AG08395 (cell line): ENCODE measurements at places on chromosomes 5 and 9.

GRCh38 chr9:107218829-107219485 is 64.1 kb upstream of the RAD23B start:
- no peak for DNase-seq

DNA sequence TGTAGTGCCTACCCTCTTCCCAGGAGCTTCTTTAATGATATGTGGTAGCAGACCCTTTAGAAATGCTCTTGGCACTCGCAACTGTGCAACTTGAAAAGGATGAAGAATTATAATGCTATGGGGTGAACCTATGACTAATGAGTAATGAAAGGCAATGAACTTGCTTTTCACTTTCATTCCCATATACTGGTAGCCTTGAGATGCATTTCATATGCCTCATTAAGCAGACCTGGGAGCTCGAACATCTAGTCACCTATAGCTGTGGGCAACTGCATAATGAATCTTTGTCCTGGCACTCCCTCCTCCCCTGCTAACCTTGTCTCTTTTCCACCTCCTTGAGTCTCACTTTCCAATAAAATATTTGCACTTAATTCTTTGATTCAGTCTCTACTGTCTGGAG is 605.9 kb upstream of the DAB2 start:
- no peak for DNase-seq

- peak; percentile 55 for DNase-seq
These were observed 40.0 kb downstream of the NXNL2 start for GRCh38 chr9:88574953-88575352.

GRCh38 chr9:112087506-112087905 is 87.6 kb downstream of the SUSD1 start:
- no peak for DNase-seq

DNA sequence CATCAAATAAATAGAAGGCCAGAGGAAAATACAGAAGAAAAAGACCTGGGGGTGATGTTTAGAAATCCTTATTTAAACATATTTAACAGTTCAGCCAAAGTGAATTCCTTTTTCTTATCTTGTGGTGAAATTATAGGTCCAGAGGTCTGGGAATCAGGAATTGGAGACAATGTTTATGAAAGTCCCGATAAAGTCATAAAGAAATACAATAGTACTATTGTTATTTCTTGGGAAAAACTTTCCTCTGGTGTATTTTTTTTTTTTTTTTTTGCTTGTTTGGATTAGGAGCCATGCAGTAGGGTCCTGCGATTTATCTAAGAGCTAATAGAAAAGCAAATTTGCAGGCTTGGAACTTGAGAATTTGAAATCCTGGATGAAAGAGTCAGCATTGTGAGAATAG is 426 bp downstream of the C7 start:
- DNase-seq = no peak

DNA sequence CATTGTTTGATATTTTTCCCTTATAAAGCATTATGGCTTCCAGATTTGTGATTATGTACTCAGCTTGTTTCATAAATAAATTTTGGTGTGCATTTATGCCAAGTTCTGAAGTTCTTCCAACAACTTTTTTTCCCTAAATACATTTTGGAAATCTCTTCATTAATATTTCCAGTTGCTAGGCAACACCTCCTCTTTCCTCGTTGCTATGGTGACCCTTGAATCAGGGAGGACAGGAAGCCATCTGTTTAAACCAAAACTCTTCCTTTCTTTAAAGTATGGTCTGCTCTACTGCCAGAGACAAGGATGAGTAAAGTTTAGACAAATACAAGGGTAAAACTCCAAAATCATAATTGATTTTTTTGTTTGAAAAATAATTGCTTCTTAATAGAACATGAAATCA is 779.3 kb downstream of the CDH9 start:
- DNase-seq = no peak

- no peak for DNase-seq
These were observed 305.0 kb upstream of the PIK3R1 start for GRCh38 chr5:67910546-67910945.

DNA sequence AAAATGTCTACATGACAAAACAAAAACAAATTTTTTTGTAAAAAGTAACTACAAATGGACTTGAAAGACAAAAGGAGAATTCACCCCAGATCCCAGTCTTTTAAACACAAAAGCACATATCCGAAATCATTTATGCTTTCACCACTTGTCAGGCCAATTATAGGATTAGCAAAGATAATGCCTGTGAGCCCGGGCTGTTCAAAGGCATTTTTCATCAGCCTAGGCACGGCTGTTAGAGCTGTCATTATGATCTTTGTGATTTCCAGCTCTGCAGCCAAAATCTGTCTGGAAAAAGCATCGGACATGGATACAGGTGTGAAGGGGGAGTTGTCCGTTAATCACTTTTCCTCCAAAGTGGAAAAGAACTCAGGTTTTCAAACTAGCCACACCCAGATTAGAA is 23.6 kb upstream of the RAB14 start:
- DNase-seq = no peak

DNA sequence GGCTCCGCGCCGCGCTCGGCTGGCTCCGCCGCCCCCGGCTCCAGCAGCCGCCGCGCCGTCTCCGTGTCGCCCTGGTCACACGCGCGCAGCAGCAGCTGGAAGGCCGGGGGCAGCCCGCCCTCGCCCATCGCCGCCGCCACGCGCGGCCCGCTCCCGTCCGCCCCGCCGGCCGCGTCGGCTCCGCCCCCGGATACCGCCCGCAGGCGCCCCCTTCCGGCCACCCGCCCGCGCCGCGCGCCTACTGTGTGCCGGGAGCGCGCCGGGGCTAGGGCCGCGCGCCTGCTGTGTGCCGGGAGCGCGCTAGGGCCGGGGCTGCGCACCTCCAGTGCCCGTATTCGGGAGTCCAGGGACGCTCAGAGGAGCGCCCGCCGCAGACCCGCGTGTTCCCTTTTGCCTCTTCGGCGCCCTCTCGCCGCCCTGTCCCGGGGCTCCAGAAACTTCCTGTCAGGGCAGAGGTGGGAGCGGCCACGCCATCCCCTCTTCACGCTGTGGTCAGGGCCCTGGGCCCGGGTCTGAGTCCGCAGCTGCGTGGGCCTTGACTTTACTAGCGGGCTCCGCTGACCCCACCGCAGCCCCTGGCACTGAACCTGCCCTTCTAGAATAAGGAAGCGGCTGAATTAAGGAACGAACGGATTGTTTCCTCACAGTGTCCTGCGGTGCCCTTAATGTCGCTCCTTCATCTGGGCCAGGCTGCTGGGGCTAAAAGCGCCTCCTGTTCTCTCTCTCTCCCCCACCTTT is at the start of gene ANKS6:
Gene ANKS6, minus strand, starts transcription at position 192 of the 738 bp plus-strand sequence. Its CDS starts 64 bp downstream, at position 128.
- DNase-seq = peak; percentile 93

- DNase-seq = no peak
These were observed 10.7 kb downstream of the PRUNE2 start for GRCh38 chr9:76895186-76895585.

DNA sequence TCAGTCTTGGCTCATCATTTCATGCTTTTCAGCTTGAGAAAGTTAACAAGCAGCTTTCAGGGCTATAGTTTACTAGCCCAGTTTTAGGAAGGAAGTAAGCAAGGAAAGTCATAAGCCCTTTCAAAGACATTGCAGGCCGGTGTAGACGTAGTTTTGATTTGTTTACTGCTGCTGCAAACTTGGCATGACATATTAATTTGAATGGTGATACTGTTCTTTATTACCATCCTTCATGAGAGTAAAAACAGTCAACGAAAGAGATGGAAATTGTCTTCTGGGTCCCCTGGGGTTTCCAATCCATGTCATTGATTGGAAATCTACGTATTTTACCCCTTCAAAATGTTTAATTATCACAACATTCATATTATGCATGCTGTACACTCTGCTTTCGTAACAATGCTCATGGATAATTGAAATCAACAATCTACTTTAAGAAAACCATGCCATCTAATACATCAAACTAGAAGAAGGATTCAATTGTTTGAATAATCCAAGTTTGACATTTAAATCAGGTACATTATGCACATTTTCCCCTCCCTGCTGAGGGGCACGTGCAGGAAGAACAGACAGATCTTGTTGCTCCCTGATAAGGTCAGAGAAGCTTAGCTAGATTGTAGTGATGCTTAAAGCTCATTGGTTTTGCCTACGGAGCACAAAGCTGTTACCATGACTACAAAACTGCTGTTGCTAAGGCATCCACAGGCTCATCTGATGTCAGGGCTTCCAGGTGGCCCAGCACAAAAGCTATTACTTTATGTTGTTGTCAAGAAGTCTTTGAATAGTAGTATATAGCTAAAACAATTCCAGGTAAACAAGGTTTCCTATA is 139.9 kb upstream of the PRLR start:
- DNase-seq = no peak

DNA sequence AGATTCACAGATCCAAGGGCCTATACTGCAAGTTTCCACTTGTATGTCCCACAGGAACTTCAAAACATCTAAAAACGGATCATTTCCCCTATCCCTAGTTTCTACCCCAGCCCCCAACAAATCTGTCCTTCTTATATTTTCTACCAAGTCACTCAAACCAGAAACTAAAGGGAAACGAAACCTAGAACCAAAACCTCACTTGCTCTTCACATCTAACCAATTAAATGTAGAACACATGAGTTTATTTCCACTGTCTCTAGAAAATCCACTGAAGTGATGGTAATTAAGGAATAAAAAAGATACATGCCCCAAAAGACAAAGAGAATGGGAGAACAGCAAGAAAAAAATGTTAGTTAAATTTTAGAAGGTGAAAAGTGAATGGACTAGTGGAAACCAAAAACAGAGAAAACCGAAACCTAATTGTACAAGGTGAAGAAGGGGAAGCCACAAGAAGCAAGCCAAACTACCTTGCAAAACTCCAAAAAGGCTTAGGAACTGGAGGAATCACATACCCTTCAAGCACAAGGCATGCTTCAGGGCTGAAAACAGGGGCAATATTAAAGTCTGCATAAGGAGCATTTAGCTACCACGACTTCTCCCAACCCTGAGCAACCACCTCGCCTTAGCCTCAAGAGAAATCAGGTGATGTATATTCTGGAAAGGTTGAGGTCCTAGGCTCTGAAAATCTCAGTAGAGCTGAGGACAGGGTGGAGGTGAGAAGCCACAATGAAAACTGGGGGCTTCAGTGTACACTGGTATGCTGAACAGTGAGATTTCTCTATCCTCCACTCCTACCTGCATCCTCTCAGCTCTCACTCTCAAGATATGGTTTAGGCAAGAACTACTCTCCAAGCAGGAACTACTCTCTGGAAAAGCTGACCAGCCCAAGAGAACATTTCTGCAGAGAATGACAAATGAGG is 11.1 kb downstream of the SMU1 start:
- no peak for DNase-seq

DNA sequence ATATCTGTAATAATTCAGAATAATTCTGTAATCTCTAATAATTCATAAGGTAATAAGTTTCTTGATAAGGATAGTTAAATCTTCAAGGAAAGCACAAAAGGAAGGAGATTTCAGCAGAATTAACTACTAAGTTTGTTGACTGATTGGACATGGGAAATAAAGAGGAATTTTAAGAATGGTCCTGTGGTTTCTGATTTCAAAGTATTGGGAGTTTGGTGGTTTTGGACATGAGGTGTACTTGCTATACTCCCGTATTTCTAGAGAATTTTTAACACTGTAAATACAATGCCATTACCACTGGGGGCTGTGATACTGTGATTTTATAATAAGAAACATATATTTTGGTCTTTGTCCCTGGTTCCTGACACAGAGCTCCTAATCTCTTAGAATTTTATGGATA is 123.9 kb downstream of the UNC13B start:
- peak; percentile 19 for DNase-seq
